Renal cortical epithelial cell (primary cell): ENCODE measurements at places on chromosomes 11 and 22.

- no peak for DNase-seq
These were observed 33.2 kb upstream of the CECR2 start for GRCh38 chr22:17336061-17336460.

DNA sequence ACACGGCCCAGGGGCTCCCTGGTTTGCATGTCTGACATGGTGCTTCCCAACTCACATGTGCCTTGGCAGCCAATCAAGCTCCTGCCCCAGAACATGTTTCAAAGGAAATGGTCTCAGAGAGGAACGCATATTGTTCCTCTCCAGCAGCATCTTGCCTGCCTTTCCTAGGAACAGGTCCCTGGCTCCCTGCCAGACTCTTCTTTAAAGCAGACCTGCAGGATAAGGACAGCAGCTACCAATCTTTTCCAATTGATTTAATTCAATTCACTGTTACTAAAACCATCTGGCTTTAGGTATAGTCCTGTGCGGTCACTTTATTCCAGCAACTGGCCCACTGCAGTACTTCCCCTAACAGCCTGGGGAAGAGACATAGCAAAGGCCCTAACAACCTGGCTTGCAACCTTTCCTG is 79.9 kb downstream of the AMBRA1 start:
- peak; percentile 36 for DNase-seq

DNA sequence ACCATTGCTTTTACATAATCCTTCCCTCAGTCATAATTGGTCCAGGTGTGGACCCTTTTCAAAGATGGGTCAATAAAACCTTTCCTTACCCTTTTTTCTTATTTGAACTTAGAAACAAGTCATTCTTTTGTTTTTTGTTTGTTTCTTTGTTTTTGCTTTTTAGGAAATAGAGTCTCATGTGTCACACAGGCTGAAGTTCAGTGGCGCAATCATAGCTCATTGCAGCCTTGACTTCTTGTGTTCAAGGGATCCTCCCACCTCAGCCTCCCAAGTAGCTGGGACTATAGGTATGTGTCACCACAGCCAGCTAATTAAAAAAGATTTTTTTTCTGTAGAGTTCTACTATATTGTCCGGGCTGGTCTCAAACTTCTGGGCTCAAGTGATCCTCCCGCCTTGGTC is 9.4 kb upstream of the PHOX2A start:
- no peak for DNase-seq

GRCh38 chr22:46147471-46148267 is 2.7 kb upstream of the PPARA start:
- no peak for DNase-seq

- peak; percentile 18 for DNase-seq
These were observed 918 bp downstream of the CHORDC1 start for GRCh38 chr11:90221803-90222458.

DNA sequence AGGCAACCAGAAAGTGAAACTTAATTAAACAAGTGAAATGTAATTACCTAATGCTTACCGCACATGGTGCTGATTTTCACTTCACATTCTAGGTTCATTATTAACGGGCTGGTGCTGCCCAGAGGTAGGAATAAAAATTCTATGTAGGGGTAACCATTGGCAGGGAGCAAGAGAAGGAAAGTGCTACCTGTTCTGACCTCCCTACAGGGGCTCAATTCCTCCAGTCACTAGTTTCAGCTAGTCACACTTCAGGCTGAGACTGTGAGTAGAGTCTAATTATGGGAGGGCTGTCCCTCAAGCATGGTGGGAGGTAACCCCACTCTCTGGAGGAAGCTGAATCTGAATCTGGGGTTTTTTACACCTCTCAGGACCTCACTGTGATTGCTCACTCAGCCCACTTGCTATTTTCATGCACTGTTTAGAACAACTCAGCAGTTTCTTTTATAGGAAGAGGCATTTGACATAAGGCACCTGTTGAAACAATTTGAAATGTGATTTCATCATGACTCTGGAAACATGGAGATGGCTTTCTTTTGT is 75.4 kb downstream of the MAML2 start:
- peak; percentile 84 for DNase-seq

DNA sequence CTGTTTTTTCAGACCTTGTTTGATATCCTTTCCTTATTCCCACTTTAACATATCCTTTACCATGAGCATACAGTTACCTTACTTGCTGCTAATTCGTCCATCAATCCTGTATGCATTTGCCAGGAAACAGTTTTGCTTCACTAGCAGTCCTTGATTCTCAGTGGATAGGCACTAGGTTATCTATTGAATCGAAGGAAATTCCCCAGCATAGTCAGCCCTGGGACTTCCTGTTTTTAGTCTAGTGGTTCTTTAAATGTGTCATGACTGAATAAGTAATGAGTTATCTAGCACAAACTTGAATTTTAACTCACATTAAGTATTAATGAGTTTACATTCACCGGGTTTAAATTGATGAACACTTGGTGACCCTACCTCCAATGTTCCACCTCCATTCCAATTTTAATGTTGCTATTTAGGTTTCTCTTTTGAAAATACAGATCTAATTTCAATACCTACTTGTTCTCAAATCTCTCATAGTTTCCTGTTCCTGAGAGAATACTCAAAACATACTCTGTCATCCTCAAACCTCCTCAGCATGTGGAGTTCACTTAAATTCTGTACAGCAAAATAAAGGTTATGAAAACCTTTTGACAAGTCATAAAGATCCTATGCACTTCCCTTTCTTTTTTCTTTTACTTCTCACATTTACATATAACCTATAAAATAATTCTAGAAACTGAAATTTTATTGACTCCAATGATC is 1375.1 kb upstream of the TENM4 start:
- peak; percentile 83 for DNase-seq

DNA sequence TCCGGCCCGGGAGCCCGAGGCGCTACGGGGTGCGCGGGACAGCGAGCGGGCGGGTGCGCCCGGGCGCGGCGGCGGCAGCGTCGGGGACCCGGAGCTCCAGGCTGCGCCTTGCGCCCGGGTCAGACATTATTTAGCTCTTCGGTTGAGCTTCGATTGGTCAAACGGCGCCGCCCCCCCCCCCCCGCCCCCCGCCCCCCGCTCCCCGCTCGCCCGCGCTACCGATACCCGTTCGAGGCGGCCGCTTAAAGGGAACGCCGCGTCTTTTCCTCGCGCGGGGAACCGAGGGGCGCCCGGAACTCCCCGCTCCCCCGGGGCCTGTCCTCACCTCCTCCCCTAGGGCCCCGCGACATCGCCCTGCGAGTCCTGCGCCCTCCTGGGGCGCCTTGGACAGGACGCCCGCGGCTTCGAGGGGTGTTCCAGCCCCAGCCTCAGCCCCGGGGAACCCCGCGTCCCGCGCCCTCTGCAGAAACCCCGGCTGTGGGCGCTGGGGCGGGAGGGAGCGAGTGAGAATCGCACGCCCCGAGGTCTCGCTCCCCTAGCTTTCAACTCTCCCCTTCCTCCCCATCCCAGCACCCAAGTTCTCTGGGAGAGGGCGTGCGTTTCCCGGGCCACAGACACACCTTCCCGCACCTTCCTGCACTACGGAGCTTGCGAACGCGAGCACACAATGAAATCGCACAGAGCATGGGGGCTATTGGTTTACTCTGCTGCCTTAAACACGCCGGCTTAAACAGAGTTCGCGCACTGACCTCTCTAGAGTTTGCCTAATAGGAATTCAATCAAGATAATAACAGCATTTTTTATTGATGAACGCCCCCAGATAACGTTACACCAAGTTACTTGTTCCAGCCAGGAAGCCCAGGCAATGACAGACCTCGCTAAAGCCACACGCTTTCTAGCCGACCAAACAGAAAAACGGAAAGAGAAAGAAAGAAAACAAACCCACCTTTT is at the start of gene BDNF:
Gene BDNF (minus strand): TSS at position 105 of the 951 bp plus-strand sequence. CDS start 41,891 bp downstream, outside the sequence.
- peak; percentile 16 for DNase-seq

DNA sequence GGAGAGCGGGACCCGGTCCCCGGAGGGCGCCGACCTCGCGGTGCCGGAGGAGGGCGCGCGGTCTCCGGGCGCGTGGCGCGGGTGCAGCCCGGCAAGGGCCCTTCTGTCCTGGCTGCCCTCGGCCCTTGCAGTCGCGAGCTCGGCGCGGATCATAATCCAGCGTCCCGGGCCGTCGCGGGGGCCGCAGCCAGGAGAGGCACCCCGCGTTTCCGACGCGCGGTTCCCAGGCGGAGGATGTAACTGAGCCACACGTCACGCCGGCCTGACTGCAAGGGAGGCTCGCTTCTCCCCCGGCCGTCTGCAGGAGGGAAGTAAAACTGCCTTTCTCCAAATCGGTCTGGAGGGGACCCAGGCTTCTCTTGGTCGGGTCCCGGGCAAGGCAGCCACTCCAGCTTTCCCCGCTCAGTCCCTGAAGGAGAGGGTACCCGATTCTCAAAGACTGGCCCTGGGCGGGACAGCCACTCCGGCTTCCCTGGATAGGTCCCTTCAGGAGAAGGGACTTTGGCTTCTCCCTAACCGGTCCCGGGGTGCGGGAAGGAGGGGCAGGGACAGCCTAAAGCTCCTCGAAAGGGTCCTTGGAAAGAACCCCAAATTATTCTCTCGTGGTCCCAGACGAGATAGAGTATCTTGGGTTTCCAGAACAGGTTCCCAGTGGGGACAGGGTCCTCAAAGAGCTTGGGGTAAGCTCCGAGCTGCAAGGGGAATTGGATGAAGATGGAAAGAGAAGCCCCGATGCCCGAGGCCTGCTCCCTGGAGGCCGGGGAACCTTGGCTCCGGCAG is 836 bp downstream of the SPON1 start:
- DNase-seq, result no peak

- DNase-seq, result no peak
These were observed 84.7 kb upstream of the AKIP1 start for GRCh38 chr11:8826139-8826786.

DNA sequence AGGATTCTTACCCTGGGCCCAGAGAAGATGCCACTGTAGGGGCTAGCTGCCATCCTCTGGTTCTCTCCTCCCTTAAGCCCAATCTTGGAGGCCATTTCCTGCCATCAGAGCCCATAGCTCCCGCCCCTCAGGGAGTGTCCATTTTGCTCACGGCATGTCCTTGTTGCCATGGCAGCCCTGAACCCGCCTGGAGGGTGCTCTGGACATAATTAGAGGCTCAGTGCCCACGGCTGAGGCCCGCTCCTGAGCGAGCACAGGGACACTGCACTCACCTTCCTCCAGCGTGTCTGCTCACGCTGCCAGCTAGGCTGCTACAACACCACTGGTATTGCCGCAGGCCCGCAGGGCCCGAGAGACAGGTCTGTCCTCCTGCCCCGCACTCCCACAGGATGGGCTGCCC is 11.1 kb upstream of the SUSD2 start:
- DNase-seq, result no peak

DNA sequence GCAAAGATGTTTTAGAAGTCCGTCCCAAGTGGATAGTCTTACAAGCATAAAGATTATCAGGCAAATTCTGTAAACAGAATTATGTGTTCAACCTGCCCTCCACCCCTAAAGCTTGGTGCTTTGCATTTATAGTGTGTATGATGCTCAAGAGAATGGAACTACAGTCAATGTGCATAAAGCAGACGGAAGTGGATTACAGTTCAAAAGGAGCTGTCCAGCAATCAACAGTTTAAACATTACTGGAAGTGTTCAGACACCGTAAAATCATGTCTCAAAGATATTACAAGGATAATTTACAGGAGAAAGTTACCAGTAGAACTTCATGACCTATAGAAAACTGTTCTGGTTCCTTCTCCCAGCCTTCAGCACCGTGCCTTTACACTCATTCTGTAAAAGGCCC is 1.0 kb downstream of the RIC3 start:
- peak; percentile 42 for DNase-seq

- DNase-seq, result no peak
These were observed 18.2 kb upstream of the CD81 start for GRCh38 chr11:2358754-2359442.

DNA sequence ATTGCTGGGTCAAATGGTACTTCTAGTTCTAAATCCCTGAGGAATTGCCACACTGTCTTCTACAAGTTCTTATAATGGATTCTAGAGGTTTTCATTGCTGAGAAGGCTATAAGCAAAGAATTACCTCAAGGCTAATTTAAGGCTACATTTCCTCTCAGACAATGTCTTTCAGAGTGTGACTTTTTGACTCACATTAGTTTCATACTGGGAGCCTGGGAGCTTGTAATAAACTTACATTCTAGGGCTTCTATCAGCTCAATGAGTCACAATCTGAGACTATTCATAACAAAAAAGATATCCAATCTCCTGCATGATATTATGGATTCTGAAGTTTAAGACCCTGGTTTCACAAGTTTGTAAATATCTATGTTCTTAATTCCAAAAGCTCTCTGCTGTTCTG is 408.7 kb downstream of the LRRC4C start:
- DNase-seq, result no peak

- DNase-seq, result no peak
These were observed 1529.2 kb upstream of the TENM4 start for GRCh38 chr11:80970037-80970436.

DNA sequence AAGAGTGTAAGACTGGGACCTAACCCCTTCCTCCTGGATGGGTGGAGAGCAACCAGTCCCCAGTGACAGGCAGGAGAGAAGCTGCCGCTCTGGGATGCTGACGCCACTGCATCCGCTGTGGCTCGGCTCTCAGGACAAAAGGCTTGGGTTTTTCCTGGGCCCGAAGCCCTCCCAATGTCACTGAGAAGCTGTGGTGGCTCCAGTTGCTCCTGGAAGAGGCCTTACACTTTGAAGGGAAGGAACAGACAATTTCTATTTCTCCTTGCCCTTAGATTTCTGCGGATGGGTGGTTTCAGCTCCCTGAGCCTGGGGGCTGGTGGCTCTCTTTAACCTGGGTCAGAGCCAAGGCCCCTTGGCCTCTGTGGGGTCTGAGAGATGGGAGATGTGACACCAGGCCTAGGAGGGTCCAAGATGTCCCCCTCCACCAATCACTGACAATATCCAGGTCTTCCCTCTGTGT is 21.4 kb downstream of the TPBGL start:
- DNase-seq, result no peak

DNA sequence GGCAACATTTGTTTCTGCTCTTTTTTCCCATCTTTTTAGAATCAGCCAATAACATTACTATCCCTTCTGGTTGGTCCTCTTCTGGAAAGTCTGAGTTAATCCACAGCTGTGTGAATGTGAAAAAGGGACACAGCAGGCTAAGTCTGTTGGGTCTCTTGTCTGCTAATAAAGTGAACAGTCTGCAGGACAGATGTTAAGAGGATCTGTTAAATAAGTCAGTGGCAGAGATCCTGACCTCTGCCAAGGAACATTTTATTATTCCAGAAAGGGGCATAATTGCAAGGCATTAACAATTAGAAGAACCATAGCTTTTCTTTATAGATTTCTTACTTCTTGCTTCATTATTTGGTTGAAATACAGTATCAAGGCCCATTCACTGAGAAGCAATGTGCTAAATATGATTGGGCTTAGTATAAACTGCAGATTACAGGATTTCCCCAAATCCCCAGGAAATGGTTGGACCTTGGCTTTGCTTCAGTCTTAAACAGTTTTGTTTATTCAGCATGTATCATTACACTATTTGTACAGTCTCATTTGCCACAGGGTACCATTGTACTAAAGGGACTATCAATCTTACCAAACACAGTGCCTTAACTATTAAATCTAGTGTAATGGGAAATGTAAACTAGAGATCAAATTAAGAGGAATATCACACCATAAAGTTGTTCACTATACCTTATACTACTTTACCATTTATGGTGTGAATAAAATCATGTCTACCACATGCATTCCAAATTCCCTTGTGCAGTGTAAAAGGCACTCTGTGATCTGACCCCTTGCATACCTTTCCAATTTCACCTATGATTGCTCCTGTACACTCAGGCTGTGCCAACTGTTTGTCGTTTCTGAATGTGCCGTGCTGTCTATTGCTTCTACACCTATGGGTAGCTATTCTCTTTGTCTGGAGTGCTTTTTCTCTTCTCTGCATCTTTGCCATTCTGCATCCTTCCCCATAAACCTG is 274.0 kb downstream of the SOX6 start:
- DNase-seq, result no peak

- no peak for DNase-seq
These were observed 8.7 kb downstream of the SPI1 start for GRCh38 chr11:47369676-47370075.

- DNase-seq, result no peak
These were observed 79.7 kb upstream of the WNT7B start for GRCh38 chr22:46056546-46057245.
